ENCODE measurements at places on chromosomes 12 and 14.

DNA sequence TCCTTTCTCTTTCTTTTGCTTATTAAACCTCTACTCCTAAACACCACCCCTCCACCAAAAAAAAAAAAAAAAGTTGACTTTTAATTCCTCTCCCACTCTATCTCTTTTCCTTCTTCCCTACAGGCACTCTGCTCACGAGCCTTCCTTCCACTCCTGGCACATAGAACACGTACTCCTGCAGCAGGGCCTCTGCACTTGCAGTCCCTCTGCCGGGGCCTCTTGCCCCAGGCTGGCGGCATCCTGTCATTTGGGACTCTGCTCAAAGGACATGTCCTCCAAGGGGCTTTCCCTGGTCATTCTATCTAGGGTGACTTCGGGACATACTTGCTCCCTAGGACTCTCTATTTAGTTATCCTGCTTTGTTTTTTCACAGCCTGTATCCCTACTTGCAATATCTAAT lies 7.7 kb downstream of the FOS start:
- no peak for DNase-seq

GRCh38 chr14:26187996-26188620 lies 409.7 kb downstream of the NOVA1 start:
- DNase-seq = no peak

- DNase-seq = no peak
Measured at GRCh38 chr12:57759360-57759980, 4.6 kb downstream of the MARCHF9 start.

DNA sequence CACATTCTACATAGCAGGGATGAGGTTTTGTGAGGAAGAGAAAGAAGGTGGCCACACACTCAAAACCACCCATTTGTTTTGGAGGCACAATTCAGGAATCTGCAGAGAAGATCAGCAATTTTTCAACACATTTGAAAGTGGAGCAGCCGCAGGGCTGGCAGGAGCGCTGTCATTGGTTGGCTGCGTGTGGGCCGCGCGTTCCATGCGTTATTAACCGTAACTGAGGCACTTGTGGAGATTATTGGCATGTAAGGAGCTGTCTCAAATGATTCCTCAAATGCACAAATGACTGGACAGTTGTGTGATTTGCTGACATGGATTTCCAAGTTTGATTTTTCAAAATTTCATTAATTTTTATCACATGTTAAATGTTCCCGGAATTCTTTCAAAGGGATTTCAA lies 318.5 kb downstream of the TMEM132D start:
- DNase-seq = no peak

DNA sequence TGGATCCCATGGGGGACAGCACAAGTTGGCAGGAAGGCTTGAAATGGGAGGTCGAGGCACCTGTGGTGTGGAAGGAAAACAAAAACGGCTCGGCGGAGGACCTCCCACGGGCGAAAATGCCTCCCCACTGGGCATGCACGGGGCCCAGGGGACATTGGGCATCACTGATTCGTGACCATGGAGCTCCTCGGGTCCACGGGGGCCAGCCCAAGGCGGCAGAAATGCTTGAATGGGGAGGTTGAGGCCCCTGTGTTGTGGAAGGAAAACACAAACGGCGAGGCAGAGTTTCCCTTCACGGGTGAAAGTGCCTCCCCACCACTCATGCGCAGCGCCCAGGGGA lies 376.0 kb downstream of the ALG10 start:
- DNase-seq = no peak

DNA sequence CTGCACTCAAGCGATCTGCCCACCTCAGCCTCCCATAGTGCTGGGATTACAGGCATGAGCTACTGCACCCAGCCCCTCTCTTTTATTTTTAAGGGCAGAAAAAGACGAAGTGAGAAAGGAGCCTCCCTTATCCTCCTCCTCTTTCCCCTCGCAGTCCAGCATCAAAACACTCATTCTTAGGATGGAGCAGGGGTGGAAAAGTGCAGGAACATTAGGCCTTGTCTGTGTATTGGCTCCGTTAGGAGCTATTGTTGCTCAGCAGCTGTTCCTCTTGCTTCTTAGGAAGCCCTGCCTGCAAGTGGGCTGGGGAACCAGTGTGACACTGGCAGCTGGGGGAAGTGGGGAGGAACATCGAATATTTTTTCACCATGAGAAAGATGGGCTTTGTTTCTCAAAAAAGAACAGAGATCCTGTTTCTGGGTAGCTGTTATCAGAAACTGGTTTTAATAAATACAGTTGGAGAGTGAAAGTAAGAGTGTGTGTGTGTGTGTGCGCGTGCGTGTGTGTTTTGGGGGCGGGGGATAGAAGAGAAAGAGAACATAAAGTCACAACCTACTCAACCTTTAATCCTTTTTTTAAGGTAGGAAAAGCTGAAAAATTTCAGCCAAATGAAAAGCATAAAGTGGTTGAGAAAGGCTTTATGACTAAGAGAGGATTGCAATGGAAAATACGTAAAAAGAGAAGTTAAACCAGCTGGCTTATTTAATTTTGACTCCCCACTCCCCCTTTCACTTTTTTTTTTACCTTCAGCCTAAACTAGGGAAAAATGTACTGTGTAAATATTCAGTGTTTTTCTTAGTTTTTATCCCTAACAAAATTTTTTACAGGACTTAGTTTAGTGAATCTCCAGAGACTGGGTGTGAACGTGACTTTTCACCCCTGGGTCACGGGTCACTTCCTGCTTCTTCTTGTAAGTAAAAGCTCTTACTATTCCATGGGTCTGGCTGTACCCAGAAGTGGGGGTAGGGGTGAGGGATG lies 197.2 kb upstream of the PLEKHG7 start:
- no peak for DNase-seq

DNA sequence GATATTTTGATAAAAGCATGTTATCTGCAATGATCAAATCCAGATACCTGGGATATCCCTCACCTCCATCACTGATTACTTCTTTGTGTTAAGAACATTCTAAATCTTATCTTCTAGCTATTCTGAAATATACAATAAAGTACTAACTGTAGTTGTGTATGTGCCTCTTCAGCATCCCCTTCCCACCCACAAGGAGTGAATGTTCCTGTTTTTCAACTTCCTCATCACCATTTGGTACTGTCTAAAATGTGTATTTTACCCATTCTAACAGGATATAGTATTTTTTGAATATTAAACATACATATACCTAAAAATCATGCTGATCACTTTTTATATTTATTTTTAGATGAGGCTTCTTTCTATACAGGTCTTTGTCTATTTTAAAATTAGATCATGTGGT lies 1252.6 kb downstream of the TMEM121 start:
- no peak for DNase-seq
